ENCODE measurements at places on chromosomes 12 and 14. TPM values are rescaled to one million over a fixed set of nuclear protein-coding genes. Genes with fewer than 3 reads are reported as not detected.

DNA sequence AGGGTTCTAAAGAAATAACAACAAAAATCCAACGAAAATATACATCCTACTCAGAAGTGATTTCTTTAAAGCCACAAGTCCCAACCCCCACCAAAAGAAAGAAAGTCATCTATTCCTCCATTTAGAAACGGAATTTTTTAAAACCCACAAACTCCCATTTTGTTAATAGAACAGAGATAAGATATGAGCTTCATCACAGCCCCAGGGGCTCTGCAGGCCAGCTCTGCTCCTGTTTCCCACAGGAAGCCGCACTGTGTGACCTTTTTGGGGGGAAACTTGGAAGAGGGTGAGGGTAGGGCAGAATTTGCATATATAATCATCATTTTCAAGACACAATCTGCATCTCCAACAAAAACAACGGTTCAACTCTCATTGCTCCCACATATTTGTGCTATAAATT is 2.8 kb downstream of the FBXL14 start:
- H3K4me3 ChIP-seq: peak overlapping the region; percentile 94
- DNase-seq: no peak
- peak overlapping the region; percentile 88 for H3K27ac ChIP-seq
- peaks cover 11% of the 10 kb centered on the region for H3K36me3 ChIP-seq
- H3K27me3 ChIP-seq: no peaks in the 10 kb centered on the region
- peaks cover 59% of the 10 kb centered on the region for H3K4me1 ChIP-seq

DNA sequence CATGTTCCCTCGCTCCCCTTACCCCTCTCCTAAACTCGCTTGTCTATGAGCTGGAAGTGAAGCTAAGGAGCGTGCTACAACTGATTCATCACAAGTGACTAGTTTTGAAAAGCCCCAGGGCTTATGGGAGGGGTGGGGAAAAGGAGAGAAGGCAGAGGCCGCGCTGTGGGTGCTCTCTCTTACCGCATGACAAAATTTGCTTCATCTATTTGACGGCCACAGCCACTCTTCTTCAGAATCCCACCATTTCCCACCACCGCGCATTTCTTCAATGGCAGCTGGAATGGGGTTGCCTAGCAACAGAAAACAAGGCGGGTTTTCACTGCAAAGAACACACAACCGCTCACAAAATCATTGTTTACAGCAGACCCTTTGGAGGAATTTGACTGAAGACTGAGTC is 79.4 kb downstream of the ST8SIA1 start:
- no peak overlapping the region for H3K4me3 ChIP-seq
- no peak overlapping the region for H3K27ac ChIP-seq
- H3K36me3 ChIP-seq: no peaks in the 10 kb centered on the region
- H3K4me1 ChIP-seq: peaks cover 7% of the 10 kb centered on the region
- H3K27me3 ChIP-seq: no peaks in the 10 kb centered on the region

GRCh38 chr12:795305-795704 is 42.9 kb downstream of the WNK1 start:
- H3K27ac ChIP-seq: peak overlapping the region; percentile 88
- H3K36me3 ChIP-seq: no peaks in the 10 kb centered on the region
- peak overlapping the region; percentile 31 for H3K4me3 ChIP-seq
- H3K27me3 ChIP-seq: no peaks in the 10 kb centered on the region

The TAS2R46 gene
- total RNA-seq: 0.27 TPM

DNA sequence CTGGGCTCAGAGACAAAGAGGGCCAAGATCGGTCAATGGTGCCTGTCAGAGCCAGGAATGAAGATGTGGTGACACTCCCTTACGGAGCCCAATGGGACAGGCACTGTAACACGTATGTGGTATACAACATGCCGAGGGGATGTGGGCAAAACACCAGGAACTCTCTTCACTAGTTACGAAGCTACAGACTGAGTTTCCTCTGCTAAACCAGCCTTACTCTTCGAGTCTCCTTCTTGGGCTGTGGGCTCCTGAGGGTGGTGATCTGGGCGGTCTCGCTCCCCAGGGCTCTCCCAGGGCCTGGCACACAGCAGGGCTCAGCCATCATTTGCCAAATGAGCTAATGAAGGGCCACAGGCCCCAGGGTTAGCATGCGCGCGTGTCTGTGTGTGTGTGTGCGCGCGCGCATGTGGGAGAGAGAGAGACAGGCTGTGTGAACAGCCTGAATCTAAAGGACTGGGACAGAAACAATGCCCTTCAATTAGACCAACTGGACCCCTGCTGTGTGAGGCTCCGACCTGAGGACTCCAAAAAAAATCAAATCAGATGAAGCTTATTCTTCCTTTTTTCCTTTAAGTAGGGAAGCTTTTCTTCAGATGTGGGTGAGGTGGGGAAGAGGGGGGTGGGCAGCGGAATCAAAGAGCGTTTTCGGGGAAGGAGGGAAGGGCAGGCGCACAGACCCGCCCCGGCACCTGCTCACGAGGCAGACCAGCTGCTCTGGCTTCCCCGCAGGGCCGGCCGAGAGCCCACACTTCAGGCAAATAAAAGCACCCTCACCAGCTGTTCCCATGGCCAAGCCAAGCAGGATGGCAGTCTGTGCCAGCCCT is 42.5 kb downstream of the CCDC88C start:
- H3K36me3 ChIP-seq: peaks cover 3% of the 10 kb centered on the region
- peak overlapping the region; percentile 93 for H3K27ac ChIP-seq
- H3K4me1 ChIP-seq: peaks cover 99% of the 10 kb centered on the region
- H3K4me3 ChIP-seq: peak overlapping the region; percentile 21

- H3K4me3 ChIP-seq: peak overlapping the region; percentile 94
- peaks cover 47% of the 10 kb centered on the region for H3K4me1 ChIP-seq
- peaks cover 68% of the 10 kb centered on the region for H3K36me3 ChIP-seq
- peak overlapping the region; percentile 99 for H3K27ac ChIP-seq
Measured at GRCh38 chr12:6534695-6534944, 303 bp downstream of the GAPDH start.

- no peak overlapping the region for H3K27ac ChIP-seq
- no peak overlapping the region for H3K4me3 ChIP-seq
- no peak for DNase-seq
- no peaks in the 10 kb centered on the region for H3K4me1 ChIP-seq
- H3K36me3 ChIP-seq: no peaks in the 10 kb centered on the region
Measured at GRCh38 chr12:40499856-40500255, 192.4 kb upstream of the CNTN1 start.

The BORCS5 gene
- total RNA-seq: 31.2 TPM

- no peak overlapping the region for H3K4me3 ChIP-seq
- no peak for DNase-seq
- H3K4me1 ChIP-seq: no peaks in the 10 kb centered on the region
- no peaks in the 10 kb centered on the region for H3K27me3 ChIP-seq
Measured at GRCh38 chr12:80655751-80656150, 51.7 kb upstream of the MYF6 start.

The FAM222A gene
- total RNA-seq: 0.20 TPM

GRCh38 chr12:122845865-122846621 is 10.8 kb downstream of the HIP1R start:
- H3K4me3 ChIP-seq: no peak overlapping the region
- no peak for DNase-seq
- H3K27ac ChIP-seq: no peak overlapping the region
- H3K27me3 ChIP-seq: no peaks in the 10 kb centered on the region
- H3K4me1 ChIP-seq: peaks cover 4% of the 10 kb centered on the region

All from activated naive CD4-positive, alpha-beta T cell treated with anti-CD3 and anti-CD28 coated beads for 36 hours (primary cell).